ENCODE measurements at places on chromosomes 16 and 17.

DNA sequence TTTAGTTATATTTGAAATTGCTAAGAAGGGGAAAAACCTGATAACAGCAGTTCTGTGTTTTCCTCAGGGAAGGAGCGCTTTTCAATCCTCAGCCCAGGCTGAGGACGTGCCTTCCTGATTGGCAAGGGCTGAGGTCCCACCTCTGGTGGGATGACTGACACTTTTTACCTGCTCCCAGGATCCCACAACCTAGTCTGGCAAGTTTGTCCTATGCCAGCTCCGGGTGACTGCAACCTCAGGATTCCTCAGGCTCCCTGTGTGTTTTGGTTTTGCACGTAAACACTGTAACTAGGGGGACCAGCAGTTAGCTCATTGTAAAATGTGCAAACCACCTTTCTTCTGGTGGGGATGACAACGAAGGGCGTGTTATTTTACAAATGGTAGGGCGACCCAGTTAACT is 7.5 kb downstream of the MARCHF10 start:
- DNase-seq: no peak

DNA sequence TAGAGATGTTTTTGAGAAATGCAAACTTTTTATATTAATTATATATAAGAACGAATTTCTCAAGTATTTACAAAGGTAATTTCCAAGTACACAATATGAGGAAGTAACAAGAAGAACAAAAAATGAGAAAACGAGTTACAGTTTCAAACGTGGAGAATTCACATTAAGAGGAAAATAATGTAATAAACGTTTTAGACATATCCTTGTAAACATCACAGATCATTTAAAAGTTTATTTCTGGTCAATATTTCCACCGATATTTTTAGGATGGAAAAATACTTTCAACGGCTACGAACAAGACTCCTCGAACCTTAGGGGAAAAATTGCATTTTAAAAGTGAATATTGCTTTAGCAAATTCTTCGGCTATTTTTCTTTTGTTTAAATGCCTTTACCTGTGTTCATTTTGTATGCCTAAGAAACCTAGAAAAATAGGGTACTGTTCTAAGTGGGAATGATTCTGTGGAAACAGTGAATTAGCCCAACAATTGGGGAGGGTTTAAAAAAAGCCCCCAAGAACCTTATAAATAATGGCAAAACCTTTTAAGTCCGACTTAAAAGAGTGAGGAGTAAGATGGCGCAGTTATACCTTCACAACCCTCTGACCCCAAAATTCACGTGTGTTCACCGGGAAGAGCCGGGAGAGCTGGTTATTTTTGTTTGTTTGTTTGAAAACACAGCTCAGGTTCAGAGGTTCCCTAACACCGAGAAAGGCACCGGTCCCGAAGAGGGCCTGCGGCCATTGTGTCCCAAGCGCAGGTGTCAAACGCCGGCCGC is 3.3 kb downstream of the HNF1B start:
- no peak for DNase-seq

- no peak for DNase-seq
Measured at GRCh38 chr16:12157517-12158093, 181.1 kb downstream of the SNX29 start.

- DNase-seq: no peak
Measured at GRCh38 chr17:7476494-7476893, 2.9 kb downstream of the ZBTB4 start.

- no peak for DNase-seq
Measured at GRCh38 chr16:71792176-71792575, 16.5 kb downstream of the AP1G1 start.

DNA sequence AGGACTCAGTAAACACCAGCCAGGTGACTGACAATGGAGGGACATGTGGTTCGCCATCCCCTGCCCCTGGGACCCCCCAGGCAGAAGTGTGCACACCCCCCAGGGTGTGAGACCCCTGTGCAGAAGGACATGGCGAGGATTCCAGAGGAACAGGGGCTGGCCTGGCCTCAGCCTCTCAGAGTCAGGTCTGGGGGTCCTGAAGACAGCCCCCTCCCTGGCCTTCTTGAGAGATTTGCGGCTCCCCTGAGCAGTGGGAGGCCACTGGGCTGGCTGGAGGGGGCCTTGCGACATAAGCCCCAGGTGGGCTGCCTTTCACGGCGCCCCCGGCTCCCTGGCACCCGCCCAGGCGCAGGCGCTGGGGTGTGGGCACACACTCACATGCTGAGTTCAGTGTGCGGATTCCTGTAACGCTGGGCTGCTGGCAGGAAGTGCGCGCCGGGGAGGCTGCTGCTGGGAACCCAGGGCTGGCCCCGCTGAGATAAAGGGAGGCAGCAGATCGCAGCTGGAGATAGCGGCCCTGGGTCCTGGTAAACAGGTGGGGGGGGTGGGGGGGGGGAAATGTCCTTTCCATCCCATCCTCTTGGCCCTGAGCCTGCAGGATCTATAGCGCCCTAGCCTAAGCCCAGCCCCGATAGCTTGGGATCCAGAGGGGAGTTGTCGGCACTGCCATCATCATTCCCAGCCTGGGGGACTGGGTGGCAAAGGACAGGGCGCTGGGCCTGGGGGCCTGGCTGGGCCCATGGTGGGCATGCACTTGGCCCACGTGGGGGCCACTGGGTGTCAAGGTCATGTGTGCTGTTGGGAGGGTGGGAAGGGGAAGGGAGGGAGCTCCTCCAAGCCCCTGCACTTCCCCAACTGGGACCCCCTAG is 27.1 kb downstream of the TMEM235 start:
- DNase-seq: peak; percentile 75

GRCh38 chr16:12613131-12613991 is 190.3 kb downstream of the CPPED1 start:
- DNase-seq: peak; percentile 3
